Fibroblast of gingiva (primary cell): ENCODE measurements at places on chromosomes 16 and 17.

DNA sequence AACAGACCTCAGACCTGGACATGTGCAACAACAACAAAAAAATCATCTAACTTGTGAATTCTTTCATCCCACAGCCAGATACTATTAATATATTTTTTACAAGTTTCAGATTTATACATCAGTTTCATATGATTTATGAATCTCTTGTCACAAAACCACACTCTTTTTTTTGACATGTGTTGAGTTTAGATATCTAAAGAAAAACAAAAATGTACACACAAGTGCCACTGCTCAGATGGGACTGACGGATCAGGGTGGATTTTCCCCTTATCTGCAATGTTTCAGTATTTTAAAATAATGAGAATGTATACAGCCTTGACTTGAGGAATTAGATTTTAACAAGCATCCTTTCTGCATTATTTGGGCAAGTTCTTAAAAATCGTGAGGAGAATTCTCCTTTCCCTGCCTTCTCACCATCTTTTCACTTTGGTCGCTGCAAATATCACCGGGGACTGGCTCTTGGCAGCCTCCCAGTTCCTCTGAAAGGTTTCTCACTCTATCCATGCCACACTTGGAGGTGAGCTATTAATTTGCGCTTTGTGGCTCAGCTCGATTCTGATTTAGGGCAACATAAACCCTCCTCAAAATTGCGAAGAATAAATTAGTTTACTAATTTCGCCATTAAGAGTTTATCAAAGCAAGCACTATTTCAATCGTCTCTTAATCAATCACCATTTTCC is 225.7 kb downstream of the XYLT1 start:
- DNase-seq = no peak

- no peak for DNase-seq
Observed at GRCh38 chr16:62602790-62603189, 566.6 kb upstream of the CDH8 start.

GRCh38 chr16:4641895-4642294 is 17.3 kb downstream of the MGRN1 start:
- DNase-seq = no peak

GRCh38 chr17:68957944-68958343 is 2.8 kb upstream of the ABCA8 start:
- no peak for DNase-seq

DNA sequence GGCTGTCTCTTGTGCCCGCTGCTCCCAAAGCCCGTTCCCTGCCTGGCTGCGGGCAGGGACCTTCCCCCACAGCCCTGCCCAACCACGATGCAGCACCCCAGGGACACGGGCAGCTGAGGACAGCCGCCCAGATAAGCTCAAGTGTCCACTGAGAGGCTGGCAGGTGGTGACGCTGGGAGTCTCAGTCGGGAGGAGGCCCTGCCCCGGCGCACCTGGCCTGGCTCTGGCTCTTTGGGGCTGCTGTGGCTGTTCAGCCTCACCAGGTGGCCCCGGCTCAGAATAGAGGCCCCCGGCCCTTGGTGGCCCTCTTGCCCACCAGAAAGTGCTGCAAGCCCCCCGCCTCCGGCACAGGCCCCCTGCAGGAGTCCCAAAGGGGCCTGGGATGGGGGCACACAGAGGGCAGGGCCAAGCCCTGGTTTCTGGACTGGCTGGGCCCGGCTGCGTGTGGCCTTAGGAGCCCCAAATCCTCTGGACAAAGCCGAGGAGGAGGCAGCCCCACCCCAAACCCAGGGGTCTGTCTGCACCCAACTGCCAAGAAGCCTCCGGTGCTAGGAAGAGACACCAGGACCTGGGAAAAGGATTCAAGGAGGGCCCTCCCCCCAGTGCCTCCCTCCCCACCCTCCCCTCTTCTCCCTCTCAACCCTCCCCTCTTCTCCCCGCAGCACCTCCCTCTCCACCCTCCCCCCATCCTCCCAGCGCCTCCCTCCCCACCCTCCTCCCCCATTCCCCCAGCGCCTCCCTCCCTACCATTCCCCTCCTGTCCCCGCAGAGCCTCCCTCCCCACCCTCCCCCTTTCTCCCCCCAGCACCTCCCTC is 5.3 kb downstream of the NTHL1 start:
- no peak for DNase-seq

DNA sequence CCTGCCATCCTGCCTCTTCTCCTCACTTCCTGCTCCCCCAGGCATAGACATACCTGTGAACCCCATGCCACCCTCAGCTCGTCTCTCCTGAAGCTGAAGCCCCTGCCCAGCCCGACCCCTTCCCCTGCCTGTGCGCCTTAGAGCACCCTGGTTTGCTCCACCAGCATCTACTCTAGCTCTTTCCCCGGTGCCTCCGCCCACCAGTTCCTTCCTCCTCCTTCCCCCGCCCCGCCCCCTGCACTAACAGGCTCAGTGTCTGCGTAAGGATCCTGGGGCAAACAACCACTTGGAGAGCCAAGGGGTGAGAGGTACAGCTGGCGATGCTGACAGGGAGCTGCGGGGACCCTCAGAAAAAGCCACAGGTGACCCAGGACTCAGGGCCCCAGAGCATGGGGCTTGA is 1.9 kb downstream of the GPR142 start:
- DNase-seq = no peak

DNA sequence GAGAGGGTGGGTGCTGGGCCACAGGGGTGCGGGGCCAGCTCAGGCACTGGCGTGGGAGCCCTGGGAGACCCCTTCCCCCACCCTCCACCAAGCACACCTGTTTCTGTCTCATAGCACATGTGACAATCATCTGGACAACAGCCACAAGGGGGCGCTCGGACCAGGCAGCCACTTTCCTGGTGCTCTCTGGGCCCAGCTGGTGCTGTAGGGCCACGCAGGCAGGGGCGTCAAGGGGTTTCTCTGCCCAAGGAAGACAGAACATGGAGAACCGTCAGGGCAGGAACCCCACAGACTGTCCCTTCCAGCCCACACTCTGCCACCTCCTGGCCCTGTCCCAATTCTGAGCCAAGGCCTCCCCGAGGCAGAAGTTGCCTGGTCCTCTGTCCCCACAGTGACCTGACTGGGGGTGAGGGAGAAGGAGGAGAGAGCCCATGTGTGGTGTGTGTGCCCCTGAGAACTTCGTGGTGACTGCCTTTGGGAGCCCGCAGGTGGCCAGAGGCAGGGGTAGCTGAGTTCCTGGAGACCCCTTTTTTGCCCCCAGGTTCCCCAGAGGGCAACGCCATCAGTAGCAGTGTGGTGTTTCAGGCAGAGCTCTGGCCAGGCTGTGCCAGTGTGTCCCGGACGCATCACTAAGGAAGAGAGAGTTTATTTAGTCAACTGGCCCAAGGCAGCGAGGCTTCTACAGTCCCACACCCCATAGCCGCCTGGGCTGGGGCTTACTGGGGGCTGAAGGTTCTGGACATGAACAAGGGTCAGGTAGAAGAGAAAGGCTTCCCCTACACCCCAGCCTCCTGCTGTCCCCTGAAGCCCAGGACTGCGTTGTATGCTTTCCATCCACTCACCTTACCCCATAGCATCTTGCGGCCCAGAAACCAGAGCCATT is 3.1 kb upstream of the SETD6 start:
- peak; percentile 37 for DNase-seq

DNA sequence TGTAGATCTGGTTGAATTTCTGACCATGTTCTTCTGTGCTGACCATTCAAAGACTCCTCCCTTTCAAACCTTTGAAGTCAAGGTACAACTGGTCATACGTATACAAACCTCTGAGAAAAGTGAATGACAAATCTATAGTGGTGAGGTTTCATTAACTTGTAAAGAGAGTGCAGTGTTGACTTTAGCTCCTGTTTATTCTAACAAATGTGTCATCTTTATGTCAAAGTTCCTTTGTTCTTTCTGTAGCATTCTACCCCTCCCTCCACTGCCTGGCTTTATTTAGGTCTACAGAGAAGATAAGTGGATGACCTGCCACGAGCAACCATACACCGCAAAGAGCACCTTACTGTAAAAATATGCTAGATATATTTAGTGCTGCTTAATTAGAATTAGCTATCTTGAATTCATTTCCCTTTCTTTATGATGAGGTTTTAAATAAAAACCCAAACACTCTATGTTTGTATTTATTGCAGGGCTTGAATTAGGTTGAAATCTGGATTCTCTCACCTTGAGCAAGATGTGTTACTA is 520.0 kb upstream of the CDH11 start:
- no peak for DNase-seq

GRCh38 chr16:70689035-70689969 is 3.4 kb upstream of the MTSS2 start:
- DNase-seq = no peak

DNA sequence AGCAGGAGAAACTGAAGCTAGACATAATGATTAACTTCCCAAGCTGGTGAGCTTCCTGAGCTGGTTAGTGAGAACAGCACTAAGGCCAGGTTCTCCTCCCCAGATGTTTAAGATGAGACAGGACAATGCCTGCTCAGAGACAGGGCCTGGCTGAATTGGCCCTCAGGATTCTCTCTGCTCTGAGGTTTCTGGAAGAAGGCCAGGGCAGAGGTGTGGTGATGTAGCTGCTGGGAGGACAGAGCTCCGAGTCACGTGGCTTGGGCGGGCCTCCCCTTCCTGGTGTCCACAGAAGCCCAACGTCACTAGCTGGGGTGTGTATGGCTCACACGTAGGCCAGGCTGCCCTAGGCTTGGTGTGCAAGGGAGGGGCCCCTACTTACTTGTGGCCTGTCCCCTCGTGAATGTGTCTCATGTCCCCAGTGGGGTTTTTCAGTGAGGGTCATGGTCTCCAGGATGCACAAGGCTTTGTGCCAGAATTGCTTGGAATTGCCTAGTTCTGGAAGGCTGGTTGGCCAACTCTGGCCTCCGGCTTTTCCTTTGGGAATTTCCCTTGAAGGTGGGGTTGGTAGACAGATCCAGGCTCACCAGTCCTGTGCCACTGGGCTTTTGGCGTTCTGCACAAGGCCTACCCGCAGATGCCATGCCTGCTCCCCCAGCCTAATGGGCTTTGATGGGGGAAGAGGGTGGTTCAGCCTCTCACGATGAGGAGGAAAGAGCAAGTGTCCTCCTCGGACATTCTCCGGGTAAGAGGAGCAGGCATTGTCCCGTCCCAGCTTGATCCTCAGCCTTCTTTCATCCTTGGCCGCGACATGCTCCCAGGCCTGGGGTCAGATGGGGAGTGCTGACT is 3.4 kb downstream of the NOD2 start:
- peak; percentile 21 for DNase-seq

- no peak for DNase-seq
Observed at GRCh38 chr16:67245674-67246080, 1.6 kb downstream of the FHOD1 start.
